Kidney (tissue), 22 donors: ENCODE measurements at places on chromosomes 3 and 15.
A peak's percentile ranks its signal among the peaks of the same experiment; 100 is the strongest.

DNA sequence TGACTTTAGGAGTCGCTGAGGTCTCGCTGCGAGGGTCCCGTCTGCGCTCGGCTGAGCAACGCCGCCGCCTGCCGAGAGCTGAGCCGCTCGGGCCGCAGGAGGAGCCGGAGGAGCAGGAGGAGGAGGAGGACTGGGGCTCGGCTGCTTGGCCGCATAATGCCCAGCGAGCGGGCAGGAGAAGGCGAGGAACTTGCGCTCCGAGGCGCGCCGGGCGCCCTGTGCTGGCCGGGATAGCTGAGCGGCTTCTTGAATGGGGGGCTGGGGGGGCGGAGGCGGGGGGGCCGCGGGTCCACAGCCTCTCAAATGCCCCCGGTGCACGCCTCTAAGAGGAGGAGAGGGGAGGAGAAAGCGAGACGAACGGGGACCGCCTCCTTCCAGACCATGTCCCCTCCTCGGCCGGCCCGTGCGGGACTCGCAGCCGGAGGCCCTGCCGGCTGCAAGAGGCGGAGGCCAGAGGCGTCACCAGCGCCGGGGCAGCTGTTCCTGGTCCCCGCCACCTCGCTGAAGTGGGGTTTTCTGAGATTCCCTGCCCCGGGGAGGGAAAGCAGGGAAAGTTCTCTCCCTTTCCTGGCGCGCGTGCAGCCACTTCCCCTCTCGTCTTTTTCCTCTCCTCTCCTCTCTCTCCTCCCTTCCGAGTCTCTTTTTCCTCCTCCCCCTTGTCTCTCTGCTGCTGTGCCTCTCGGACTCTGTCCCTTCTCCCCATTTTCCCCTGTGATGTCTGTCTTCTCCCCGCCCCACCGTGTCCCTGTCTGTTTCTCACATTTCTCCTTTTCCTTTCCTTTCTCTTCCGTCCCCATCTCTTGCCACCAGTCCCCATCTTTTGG is at the start of gene ADAMTS9:
Gene ADAMTS9 (minus strand): TSS at position 220 of the 824 bp plus-strand sequence. CDS start 343 bp downstream, outside the sequence.
- peak; percentile 97 for DNase-seq

GRCh38 chr15:99931703-99932603 is 198.7 kb upstream of the LYSMD4 start:
- no peak for DNase-seq

DNA sequence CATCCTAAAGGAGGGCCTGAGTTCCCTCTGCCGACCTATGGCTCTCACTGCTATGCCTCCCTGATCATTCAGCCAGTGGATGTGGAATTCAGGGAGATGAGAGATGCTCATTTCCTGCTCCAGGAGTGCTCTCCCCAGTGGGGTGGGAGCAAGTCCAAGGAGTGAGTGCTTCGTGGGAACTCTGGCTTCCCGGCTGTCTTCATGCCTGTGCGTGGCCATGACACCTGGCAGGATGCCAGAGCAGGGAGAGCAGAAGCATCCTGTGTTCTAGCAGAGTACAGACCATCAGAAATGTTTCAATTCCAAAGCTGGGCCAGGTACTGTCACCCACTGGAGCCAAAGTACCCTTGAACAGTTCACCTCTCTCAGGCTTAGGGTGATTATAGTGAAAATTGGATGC is 45.1 kb downstream of the APH1B start:
- no peak for DNase-seq

- DNase-seq, result no peak
These were observed 27.8 kb downstream of the FNDC3B start for GRCh38 chr3:172066880-172067796.
